Stimulated activated CD4-positive, alpha-beta T cell treated with anti-CD3 and anti-CD28 coated beads, Interleukin-1b, Interleukin-23, amount 100 ng/mL, for 24 hours (primary cell): ENCODE measurements at places on chromosomes 5 and 9.

DNA sequence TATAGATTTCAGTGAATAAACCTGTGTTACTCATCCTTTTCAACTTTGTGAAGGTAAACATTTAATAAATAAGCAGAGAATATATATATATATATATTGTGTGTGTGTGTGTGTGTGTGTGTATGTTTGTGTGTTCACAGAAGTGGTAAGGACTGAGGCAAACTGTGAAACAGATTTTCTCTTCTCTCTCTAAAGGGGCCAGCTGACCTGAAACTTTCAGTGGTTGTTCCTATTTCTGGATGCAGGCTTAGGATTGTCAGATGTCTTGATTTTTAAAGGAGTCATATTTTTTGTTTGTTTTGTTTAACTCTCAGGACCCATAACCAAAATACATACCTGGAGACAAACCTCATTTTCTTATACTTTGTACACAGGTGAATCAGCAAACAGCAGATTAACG is 714.9 kb upstream of the MEF2C start:
- DNase-seq: no peak

GRCh38 chr9:89407070-89407469 is 88.8 kb downstream of the SECISBP2 start:
- no peak for DNase-seq

GRCh38 chr9:37924538-37924937 is 20.6 kb upstream of the SLC25A51 start:
- DNase-seq: no peak

- DNase-seq: no peak
Measured at GRCh38 chr5:10233505-10233904, 16.2 kb downstream of the ATPSCKMT start.

GRCh38 chr5:58544926-58545325 is 37.9 kb upstream of the RAB3C start:
- no peak for DNase-seq
